A549 treated with CORT108297 at 1 μM for 4 hours (cell line): ENCODE measurements at places on chromosomes 6 and 20. TPM values are rescaled to one million over a fixed set of nuclear protein-coding genes. Genes with fewer than 3 reads are reported as not detected.

The OR12D2 gene
- total RNA-seq: not detected in 5 replicates

The HAO1 gene
- not detected in 5 replicates for total RNA-seq

The LINC00237 gene
- not detected in 5 replicates for total RNA-seq

The NKAIN4 gene
- total RNA-seq: 5.4 to 9.4 TPM (median 6.4 TPM) in 5 replicates

The ID1 gene
- total RNA-seq: 254 to 431 TPM (median 298 TPM) in 5 replicates

The LAMA4 gene
- 1.5 to 2.0 TPM (median 1.7 TPM) in 5 replicates for total RNA-seq

The CALHM6 gene
- total RNA-seq: 0.25 to 0.39 TPM in 2 of 5 replicates, not detected in the others

The SYNJ2 gene
- 47.2 to 60.8 TPM (median 59.0 TPM) in 5 replicates for total RNA-seq

The ARMH2 gene
- not detected in 5 replicates for total RNA-seq

The MANEA gene
- 2.6 to 5.0 TPM (median 3.7 TPM) in 5 replicates for total RNA-seq

The LYRM2 gene
- total RNA-seq: 29.0 to 38.2 TPM (median 30.6 TPM) in 5 replicates

The CCR6 gene
- 0.07 to 0.08 TPM in 2 of 5 replicates, not detected in the others for total RNA-seq

The CLVS2 gene
- 0.08 to 0.16 TPM (median 0.14 TPM) in 5 replicates for total RNA-seq

The IP6K3 gene
- 0.08 to 0.18 TPM (median 0.14 TPM) in 5 replicates for total RNA-seq

The BPIFA1 gene
- total RNA-seq: not detected in 5 replicates

The PAQR8 gene
- 0.76 to 1.1 TPM (median 0.98 TPM) in 5 replicates for total RNA-seq

The CAGE1 gene
- total RNA-seq: 0.03 TPM in 2 of 5 replicates, not detected in the others

The STX11 gene
- total RNA-seq: 1.9 to 2.3 TPM (median 2.1 TPM) in 5 replicates

The RAB44 gene
- total RNA-seq: 0.03 to 0.08 TPM (median 0.05 TPM) in 4 of 5 replicates, not detected in the other

The EYA2 gene
- total RNA-seq: 2.0 to 3.3 TPM (median 2.9 TPM) in 5 replicates

The DACT2 gene
- total RNA-seq: 0.18 to 0.38 TPM (median 0.20 TPM) in 5 replicates

The PFDN4 gene
- 45.3 to 91.5 TPM (median 51.0 TPM) in 5 replicates for total RNA-seq

The TJAP1 gene
- 17.3 to 20.8 TPM (median 20.1 TPM) in 5 replicates for total RNA-seq

The RIPPLY2 gene
- total RNA-seq: 0.17 to 0.65 TPM (median 0.50 TPM) in 5 replicates

The PTPN1 gene
- total RNA-seq: 35.9 to 39.3 TPM (median 38.1 TPM) in 5 replicates

The NANP gene
- total RNA-seq: 7.2 to 8.0 TPM (median 7.8 TPM) in 5 replicates

The TSBP1 gene
- not detected in 5 replicates for total RNA-seq

The RIMS4 gene
- total RNA-seq: 1.2 to 1.9 TPM (median 1.5 TPM) in 5 replicates

The GGTLC1 gene
- not detected in 5 replicates for total RNA-seq

The TINAG gene
- not detected in 5 replicates for total RNA-seq

The FHL5 gene
- total RNA-seq: not detected in 5 replicates

The PPP1R3G gene
- total RNA-seq: 1.1 to 2.0 TPM (median 1.4 TPM) in 5 replicates

The IL20RA gene
- total RNA-seq: 0.02 TPM in 1 of 5 replicates, not detected in the others

The SIM1 gene
- total RNA-seq: not detected in 5 replicates

The RSPH4A gene
- 0.16 to 0.28 TPM (median 0.22 TPM) in 5 replicates for total RNA-seq

The SLC16A10 gene
- 0.16 to 0.48 TPM (median 0.39 TPM) in 5 replicates for total RNA-seq

The OR10C1 gene
- total RNA-seq: not detected in 5 replicates

The HRH3 gene
- 0.02 to 0.05 TPM (median 0.03 TPM) in 3 of 5 replicates, not detected in the others for total RNA-seq

The MLIP gene
- not detected in 5 replicates for total RNA-seq

The NRSN1 gene
- total RNA-seq: not detected in 5 replicates

The ATP6V1G2 gene
- 0.54 to 1.1 TPM (median 0.67 TPM) in 5 replicates for total RNA-seq
